ENCODE measurements at places on chromosomes 5 and 9.

GRCh38 chr9:123657941-123658340 lies 272.0 kb downstream of the DENND1A start:
- DNase-seq = no peak

GRCh38 chr5:90144625-90145327 lies 264.8 kb downstream of the CETN3 start:
- DNase-seq = no peak

GRCh38 chr9:135566552-135566951 lies 5.0 kb downstream of the PAEP start:
- DNase-seq = no peak

DNA sequence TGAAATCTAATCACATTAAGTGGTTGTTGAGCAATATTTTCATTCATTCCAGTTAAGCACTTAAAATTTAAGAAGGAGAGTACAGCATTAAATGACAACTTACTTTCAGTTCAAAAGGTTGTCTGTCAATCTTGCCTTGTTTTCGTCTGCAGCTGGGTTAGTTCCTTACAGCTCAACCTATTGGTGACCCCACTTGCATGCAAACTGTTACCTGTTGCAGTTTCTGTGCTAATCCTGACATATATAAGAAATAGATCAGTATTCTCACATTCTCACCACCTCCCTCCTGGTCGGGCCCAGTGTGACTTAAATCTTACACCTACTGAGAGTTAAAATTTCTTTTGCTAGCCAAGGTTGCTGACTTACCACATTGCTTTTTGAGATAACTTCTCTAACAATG lies 191.8 kb upstream of the SMC2 start:
- DNase-seq = no peak

- DNase-seq = no peak
Measured at GRCh38 chr9:98225015-98225442, 30.4 kb downstream of the TBC1D2 start.

GRCh38 chr5:35458824-35459207 lies 158.8 kb upstream of the SPEF2 start:
- DNase-seq = peak; percentile 28

DNA sequence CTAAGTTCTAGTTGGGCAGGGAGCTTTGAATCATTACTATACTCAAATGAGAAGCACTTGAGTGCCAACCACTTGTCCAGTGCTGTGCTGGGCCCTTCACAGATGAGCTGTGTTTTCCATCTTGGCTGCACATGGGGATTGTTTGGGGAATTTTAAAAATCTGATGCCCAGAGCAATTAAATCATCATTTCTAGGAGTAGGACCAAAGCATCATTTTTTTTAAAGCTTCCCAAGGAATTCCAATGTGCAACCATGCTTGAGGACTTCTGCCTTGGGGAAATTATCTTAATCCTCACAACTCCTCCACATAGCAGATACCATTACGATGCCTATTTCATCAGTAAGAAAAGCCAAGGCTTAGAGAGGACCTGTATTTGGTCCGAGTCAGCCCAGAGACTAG lies 131.4 kb downstream of the TMEM174 start:
- DNase-seq = no peak

DNA sequence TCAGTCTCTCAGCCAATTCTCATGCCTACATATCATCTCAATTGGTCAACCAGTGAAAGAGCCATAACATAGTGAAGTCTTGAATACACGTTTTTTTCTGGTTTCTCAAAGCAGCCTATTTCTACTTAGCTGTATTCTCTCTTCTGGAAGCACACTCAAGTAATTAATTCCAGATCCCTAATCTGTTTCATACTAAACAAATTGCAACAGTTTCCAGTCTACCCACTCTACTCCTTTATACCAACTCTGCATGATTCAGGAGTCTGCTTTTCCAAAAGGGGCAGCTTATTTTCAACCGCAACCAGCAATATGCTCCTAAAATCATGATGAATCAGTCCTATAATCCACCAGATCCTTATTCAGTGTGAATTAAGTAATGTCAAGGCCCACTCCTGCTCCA lies 211.7 kb downstream of the TLE1 start:
- no peak for DNase-seq

DNA sequence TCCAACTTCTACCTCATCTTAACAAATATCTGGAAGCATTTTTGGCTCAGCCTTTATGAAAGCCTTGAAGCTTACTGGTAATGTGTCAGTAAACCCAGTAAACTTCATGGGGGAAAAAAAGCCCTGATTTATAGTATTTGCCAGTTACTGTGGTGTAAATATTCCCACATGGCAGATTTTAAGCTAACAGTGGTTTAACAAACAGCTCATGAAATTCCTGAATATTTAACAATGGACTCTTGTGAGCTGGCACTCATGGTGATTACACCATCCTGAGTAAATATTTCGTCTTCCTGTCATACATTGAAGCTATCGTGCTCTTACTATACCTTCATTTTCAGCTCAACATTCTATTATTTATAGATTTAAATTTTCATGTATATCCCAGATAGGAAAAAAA lies 57.0 kb upstream of the ACOT12 start:
- DNase-seq = peak; percentile 88

DNA sequence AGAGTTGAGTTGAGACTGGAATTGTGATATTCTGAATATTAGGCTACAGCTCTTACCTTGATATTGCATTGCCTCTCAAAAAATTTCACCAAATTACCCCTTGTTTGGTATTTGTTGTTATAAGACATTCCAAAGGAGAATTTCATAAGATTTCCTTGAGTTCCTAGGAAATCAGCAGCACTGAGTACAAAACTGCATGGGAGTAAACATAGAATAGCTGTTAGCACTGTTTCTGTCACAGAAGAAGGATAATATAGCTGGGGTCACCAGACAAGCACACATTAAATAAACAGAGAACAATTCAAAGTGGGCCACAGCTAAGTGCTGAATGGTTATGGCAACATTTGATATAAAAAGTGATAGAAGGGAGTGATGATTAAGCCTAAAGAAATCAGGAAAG lies 724.3 kb downstream of the PRELID2 start:
- no peak for DNase-seq
